ENCODE measurements at places on chromosomes 16 and 17.

DNA sequence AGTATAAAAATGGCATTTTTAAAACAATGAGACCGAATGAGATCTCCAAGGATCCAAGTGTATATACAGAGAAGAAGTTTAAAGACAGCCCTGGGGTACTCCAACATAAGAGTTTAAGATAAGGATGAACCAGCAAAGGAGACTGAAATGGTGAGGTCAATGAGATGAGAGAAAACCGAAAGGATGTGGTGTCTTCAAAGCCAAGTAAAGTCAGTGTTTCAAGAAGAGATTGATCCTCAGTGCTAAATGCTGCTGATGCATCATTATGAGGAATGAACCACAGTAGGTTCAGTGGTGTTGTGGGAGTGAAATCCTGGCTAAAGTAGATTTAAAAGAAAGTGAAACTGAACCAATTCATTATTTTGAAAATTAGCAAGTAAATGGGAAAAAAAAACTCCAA is 38.1 kb upstream of the NLK start:
- DNase-seq, result no peak

DNA sequence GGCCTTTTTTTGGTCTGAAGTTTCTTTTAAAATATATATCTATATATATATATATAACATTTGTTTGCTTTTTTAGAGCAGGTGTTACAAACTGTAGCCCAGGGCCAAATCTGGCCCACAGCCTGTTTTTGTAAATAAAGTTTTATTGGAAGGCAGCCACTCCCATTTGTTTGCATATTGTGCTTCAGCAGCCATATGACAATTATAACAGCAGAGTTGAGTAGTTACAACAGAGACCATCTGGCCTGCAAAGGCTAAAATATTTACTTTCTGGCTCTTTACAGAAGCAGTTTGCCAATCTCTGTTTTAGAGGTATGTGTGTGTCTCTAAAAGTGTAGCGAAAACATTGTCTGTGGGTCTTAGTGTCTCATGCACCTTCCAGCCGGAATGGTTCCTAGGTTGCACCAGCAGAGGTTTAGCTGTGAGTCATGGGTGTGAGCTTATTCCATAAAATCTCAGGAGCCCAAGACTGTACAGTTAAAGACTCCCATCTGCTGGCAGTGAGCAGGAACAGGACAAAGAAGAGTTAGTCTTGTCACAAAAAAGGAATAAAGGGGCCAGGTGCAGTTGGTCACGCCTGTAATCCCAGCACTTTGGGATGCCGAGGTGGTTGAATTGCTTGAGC is 23.8 kb downstream of the LCMT1 start:
- DNase-seq, result no peak

GRCh38 chr17:59330053-59330942 is 1.2 kb upstream of the YPEL2 start:
- DNase-seq, result no peak

- DNase-seq, result no peak
Measured at GRCh38 chr17:47299239-47299910, 24.4 kb upstream of the EFCAB13 start.

Measured in epithelial cell of prostate (primary cell).